Omental fat pad (tissue), 4 donors: ENCODE measurements at places on chromosomes 16 and 17.

- DNase-seq = no peak
These were observed 7.6 kb downstream of the RAB40B start for GRCh38 chr17:82690786-82691489.

DNA sequence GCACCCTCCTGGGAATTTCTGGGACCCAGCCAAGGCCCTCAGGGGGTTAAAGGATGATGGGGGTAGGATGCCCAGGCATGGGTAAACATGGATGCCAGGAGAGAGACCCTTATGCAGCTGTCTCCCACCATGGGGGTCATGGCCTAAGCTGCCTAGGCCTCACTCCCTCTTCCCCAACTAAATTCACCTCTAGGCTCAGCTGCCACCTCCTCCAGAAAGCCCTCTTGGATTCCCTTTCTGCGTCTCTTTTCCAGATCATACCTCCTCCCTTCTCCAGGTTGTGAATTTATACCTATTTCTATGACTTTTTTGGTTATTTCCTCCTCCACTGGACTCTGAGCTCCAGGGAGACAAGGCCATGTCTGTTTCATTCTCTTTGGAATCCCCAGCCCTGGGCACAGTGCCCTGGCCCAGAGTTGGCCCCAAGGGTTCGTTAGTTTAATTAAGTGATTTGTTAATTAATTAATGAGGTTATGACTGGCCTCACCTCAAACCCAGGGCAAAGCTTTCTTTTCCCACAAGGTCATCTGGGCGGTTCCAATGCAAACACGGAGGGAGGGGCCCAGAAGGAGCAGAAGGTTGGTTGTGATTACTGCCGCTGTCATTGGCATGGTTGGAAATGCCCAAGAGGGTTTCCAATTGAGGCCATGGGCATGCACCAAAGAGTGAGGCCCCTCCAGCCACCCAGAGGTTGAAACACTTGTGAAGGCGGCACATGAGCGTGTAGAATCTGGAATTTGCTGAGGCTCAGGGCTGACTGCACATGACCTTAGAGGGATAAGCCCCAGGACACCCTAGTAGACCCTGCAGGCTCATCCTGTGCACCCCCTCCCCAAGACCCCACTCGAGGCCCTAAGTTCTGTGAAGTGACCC lies 6.9 kb upstream of the KRT17 start:
- DNase-seq = no peak

DNA sequence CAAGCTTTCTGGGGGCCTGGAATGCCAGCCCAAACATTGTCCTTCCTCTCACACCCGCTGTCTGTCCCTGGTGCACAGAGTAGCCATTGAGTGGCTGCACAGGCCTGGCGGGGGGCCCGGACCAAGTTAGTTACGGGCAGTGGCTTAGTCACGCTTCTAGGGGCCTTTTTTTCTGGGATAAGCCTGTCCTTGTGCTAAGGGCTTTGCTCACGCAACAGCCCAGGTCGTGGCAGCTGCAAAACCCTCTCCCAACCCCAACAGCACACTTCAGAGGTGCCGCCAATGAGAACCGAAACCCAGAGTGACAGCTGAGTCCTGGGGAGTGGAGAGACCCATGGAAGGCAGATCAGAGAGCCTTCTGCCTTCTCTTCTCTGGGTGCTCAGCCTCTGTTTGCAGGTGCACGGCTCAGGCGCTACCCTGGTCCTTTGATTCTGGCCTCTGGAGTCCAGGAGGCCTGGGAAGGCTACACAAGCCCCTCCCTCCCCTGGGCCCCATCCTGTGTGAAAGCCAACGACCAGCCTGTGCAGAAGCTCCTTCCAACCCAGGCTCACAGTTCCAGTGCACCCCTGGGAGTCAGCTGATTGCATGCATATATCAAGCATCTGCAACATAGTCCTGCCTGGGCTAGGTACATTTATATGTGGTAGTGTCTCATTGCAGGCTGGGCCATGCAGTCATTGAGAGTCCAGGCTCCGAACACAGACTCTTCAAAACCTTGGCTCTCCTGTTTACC lies 9.1 kb downstream of the WSCD1 start:
- DNase-seq = no peak

- no peak for DNase-seq
These were observed 2.2 kb downstream of the CRISPLD2 start for GRCh38 chr16:84821728-84822689.

DNA sequence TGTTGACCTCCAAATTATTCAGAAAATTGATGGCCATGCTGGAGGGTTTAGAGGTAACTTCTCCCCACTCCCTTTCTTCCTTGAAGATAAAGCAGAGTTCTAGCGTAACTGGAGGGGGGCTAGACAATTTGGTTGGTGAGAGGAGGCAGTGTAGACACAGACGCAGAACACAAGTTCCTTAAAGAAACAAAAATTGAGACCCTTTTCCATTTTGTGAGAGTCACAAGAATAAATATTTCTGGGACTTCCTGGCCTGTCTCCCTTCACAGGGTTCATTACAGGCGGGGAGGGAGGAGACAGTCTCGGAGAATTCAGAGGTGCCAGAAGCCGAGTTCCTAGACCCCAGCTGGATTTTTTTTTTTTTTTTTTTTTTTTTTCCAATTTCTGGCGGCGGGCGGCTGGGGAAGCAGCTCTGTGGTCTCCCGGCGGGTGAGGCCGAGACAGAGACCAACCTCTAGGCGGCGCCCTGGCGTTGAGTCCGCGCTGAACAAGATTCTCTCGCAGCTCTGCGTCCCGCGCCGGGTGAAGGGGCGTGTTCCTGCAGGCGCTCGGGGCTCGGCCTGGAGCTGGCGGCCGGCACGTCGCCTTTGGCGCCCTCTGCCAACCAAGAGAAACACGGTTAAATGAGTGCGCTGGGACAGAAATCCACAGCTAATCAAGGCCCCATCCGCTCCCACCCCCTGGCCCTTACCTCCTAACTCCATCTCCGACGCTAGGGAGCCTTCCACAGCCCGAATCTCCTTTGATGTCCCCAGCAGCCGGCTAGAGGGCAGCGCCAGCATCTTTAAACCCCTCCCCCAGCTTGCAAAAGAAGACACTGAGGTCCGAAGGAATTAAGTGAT lies 10.2 kb upstream of the HOXB9 start:
- no peak for DNase-seq

- no peak for DNase-seq
These were observed 1.6 kb downstream of the PPY start for GRCh38 chr17:43940630-43941029.

- no peak for DNase-seq
These were observed 2.6 kb downstream of the RAI1 start for GRCh38 chr17:17683710-17684365.

- no peak for DNase-seq
These were observed 144.0 kb downstream of the MYO1D start for GRCh38 chr17:32732900-32733299.
